ENCODE measurements at places on chromosomes 13 and 19.

- DNase-seq: no peak
Measured at GRCh38 chr19:41324921-41325639, 15.1 kb downstream of the CCDC97 start.

DNA sequence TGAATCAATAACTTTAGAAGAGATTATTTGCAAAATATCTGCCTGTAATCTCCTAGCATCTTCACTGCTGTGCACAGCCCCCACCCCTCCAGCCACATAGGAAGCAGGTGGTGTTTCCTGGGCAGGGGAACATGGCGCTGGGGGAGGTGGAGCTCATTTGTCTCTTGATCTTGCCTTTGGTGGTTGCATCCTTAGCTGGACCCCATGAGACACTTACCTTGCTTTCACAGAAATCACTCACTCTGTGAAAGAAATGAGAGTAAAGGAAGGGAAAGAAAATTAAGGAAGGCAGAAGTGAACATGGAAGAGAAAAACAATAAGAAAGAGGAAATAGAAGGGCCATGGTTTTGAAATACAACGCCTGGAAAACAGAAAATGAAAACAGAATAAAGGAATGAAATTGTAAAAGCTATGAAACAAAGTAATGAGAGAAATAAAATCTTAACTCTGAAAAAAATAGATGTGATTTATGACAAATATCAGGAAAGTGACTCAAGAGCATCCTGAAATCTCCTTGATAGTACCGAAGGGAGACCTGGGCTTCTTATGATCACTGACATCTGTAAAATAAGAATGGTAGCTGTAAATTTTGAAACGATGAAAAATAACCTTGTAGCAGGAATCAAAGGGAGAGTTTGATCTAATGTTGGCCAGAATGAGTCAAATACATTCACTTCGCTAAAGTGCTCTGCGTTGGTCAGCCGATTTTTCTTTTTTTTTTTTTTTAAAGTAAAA, 17.2 kb upstream of the RNASEH2B start:
- no peak for DNase-seq

DNA sequence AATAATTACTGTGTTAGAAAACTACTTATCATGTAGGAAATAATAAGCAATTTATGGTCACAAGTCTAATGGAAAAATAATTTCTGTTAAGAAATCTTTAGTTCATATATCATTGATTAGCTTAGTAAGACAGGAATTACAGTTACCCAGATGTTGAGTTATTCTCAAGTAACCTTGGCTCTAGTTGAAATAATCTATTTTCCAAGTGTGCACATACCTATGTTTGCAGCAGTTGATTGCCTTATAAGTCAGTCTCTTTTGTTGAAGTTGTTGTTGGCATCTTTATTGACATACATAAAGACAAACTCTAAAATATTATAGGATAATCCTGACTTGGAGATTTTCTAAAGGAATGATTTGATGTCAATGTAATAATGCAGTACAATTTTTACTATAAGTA, 511.4 kb upstream of the KLF12 start:
- no peak for DNase-seq

- no peak for DNase-seq
Measured at GRCh38 chr19:9187191-9187590, 8.4 kb downstream of the OR7D2 start.

GRCh38 chr19:10145031-10145430, 25.3 kb upstream of the EIF3G start:
- DNase-seq: no peak

DNA sequence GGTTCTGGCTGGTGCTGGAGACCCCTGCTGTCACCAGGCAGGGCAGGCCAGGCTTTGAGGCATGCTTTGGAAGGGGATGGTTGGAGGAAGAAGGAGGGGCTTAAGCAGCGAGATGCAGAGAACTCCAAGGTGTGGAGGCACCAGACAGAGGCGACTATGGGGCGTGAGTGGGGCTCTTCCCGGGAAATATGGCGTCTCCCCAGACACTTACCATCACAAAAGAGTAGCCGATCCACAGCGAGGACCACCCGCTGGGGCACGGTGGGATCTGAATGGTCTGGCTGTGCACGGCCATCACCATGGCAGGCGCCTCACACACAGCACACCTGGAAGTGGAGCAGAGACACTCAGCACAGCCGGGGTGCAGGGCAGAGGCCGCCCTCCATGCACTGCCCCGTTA, 151.9 kb downstream of the COL4A1 start:
- DNase-seq: no peak

DNA sequence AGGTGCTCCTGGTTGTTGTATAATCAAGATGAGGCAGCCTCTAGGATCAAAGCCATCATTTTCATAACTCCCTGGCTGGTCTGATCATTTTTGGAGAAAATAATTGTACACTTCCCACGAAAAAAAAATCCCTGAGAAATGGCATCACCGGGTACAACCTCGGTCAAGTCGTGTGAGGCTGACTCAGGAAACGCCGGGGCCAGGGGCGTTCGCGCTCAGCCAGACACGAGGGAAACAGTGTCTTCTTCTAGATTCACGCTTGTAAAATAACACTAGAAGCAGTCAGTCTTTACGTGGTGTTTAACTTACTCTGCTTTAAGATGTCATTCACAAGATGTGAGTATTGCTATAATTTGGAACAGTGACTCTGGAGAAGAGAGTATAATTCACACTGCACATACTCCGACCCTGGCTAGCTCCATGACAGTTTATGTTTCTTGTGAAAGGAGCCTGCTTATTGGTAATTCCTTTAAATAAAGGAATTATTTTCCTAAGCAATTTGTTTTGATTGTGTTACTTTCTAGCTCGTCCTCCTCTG, 109.0 kb upstream of the SOX1 start:
- DNase-seq: no peak

All from GM20000 (cell line).